ENCODE measurements at places on chromosomes 13 and 19.
A peak's percentile ranks its signal among the peaks of the same experiment; 100 is the strongest.

GRCh38 chr19:11570039-11570462 lies 7.4 kb downstream of the ACP5 start:
- DNase-seq = no peak

GRCh38 chr19:29277102-29277501 lies 64.2 kb upstream of the UQCRFS1 start:
- DNase-seq = peak; percentile 26

GRCh38 chr19:34974646-34975045 lies 10.6 kb upstream of the ZNF792 start:
- DNase-seq = no peak

DNA sequence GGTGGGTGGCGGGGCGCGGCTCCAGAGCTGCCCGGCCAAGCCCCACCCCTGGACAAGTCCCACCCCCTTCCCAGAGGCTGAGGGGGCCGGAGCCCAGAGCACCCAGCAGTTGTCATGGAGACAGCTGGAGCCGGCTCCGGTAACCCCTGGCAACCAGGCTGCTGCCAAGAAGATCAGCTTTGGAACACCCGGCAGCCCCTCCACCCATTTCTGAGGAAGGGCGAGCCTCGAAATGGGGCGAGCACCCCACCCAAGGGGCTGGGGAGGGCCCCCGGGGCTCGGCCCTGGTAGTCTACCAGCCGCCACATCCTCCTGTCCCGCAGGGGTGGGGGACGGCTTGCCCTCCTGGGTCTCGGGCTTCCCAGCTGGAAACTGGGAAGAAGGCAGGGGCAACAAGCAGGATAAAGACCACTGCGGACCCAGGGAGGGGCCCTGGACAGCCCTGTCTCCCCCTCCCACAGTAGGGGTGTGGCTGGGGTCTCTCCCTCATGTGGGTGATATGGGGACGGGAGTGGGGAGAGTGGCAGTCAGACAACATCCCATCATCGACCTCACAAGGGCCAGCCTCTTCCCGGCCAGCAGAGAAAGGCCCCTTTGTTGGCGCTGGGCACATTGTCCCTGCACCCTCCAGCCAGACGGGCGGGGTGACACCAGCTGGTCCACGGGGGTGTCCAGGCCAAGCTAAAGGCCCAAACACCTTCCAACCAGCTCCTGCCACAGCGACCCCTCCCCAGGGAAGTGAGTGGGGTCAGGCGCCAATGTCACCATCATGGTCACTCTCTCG lies 1.5 kb downstream of the CERS1 start:
- peak; percentile 47 for DNase-seq

DNA sequence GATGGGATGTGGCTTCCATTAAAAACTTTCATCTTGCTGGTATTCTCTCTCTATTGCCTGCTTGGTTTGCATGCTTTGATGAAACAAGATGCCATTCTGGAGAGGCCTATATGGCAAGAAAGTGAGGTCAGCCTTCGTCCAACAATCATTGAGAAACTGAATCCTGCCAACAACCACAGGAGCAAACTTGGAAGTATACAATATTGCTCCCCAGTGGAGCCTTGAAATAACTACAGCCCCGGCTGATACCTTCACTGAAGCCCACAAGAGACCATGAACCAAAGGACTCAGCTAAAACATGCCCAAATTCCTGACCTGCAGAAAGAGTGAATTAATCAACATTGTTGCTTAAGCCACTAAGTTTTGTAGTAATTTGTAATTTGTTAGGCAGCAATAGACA lies 82.5 kb upstream of the FGF14 start:
- DNase-seq = no peak

DNA sequence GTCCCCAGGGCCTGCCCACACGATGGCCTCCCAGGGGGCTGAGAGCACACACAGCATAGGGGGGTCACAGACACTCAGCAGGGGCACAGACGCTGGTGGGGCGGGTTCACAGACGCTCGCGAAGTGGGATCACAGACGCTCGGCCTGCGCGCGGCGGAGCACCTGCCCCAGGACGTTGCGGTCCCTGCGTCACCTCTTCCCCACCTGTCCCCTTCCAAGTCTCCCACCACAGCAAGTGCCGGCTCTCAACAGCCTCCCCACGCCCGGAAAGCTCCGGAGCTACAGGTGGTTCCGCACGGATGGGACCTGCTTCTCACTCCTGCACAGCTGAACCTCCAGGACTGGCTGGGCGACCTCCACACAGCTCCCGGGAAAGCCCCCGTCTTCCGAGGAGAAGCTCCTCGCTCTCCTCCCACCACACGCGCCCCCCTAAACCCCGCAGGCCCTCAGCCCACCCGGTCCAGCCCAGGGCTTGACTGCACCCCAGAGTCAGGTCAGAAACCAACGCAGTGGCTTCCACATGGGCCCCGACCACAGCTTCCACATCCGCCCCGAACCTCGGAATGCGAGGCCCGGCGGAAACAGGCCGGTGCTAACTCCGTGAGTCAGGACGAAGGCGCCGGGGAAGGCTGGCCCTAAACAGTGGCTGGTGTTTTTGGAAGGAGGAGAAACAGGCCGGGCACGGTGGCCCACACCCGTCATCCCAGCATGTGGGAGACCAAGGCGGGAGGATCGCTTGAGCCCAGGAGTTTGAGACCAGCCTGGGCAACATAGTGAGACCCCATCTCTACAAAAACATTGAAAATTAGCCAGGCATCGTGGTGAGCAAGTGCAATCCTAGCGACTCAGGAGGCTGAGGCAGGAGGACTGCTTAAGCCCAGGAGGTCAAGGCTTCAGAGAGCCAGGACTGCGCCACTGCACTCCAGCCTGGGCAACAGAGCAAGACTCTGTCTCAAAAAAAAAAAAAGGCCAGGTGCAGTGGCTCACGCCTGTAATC lies 16.5 kb downstream of the BTBD2 start:
- DNase-seq = no peak

GRCh38 chr19:55801416-55801815 lies 30.4 kb downstream of the NLRP11 start:
- no peak for DNase-seq

GRCh38 chr13:77760893-77761292 lies 63.4 kb downstream of the SLAIN1 start:
- no peak for DNase-seq

DNA sequence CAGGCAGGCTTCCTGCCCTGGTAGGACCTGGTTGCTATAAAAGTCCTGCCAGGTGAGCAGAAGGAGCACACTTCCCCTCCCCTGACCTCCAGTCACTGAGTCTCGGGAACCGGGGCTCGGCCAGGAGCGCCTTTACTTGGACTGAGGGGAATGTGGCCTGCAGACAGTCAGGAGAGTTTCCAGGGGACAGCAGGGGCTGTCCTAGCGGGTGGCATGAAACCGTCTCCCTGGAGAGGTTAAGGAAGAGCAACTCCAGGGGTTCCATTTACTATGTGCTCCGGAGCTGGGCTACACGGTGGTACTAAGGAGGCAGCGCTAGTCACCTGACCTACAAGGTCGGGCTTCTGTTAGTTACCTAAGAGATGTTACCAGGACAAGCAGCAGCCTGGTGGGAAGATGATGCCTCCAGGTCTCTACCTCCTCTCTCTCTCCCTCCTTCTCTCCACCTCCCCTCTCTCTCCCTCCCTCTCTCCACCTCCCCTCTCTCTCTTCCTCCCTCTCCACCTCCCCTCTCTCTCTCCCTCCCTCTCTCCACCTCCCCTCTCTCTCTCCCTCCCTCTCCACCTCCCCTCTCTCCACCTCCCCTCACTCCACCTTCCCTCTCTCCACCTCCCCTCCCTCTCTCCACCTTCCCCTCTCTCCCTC lies 4.1 kb upstream of the CNOT3 start:
- peak; percentile 60 for DNase-seq

DNA sequence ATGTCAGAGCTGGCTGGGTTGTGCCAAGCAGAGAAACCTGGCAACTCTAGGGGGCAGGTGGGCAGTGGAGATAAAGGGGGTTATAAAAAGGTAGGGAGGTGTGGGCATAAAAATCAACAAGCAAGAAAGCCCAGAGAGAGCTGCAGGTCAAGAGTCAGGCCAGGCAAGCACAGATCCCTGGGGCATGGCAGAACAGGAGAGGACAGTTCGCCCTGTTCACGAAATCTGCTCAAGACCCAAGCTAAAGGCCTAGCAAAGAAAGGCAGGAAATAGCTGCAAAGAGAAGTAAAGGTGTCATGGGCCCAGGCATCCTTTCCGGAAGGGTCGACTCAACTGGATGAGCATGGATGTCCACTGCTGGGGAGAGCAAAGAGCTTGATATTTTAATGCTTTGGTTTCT lies 3.4 kb downstream of the MBNL2 start:
- no peak for DNase-seq

DNA sequence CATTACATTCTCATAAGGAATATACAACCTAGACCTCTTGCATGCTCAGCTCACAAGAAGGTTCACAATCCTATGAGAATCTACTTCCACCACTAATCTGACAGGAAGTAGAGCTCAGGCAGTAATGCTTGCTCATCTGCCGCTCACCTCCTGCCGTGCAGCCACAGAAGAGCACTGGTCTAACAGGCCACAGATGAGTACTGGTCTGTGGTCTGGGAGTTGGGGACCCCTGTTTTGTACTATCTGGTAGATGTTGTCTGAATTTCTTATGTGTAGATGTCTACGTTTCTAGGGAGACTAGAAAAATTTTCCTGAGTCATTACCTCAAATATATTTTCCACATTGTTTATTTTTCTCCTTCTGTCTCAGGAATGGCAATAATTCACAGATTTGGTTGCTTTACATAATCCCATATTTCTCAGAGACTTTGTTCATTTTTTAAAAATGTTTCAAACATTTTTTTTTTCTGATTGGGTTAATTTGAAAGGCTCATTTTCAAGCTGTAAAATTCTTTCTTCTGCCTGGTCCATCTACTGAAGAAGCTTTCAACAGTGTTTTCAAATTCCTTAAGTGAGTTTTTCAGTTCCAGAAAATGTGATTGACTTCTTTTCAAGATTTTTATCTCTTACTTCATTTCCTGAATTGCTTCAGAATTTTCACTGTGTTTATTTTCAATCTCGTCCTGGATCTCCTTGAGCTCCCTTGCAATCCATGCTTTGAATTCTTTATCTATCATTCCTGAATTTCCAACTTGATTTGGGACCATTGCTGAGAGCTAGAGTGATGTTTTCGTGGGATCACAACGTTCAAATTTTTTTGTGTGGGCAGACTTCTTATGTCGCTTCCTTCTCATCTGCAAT lies 1322.2 kb downstream of the PCDH9 start:
- no peak for DNase-seq

DNA sequence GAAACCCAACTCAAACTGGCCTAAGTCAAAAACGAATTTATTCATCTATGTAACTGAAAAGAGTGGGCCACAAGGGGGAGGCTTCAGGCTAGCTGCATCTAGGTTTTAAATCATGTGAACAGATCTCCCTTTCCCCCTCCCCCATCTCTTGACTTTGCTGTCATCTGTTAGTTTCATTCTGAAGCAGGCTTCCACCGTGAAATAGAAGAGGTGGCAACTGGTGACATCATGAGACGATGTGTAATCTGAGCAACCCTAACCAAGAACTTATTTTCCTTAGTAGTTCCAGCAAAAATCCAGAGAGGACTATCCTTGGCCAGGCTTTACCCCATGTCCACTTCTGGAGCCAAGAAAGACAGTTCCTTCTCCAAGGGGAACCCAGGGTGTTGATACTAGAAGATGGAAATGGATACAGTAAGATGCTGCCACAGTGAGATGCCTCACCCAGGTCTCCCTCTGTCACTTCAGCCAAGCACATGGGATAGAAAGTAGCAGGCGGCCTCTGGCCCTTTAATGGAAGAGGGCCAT lies 9.4 kb downstream of the SAMD4B start:
- DNase-seq = no peak

GRCh38 chr13:31807090-31807541 lies 67.8 kb downstream of the RXFP2 start:
- DNase-seq = no peak

DNA sequence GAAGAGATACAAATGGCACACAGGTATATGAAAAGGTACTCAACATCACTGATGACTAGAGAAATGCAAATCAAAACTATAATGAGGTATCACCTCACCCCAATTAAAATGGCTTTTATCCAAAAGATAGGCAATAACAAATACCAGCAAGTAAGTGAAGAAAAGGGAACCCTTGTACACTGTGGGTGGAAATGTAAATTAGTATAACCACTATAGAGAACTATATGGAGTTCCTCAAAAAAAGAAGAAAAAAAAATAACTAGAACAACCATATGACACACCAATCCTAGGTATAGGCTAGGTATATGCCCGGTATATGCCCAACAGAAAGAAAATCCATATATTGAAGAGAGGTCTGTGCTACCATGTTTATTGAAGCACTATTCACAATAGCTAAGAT lies 150.9 kb downstream of the VWA8 start:
- DNase-seq = no peak

- DNase-seq = no peak
These were observed 143.3 kb upstream of the FREM2 start for GRCh38 chr13:38543561-38543960.

GRCh38 chr19:49189259-49189658 lies 31.7 kb downstream of the TRPM4 start:
- DNase-seq = no peak

DNA sequence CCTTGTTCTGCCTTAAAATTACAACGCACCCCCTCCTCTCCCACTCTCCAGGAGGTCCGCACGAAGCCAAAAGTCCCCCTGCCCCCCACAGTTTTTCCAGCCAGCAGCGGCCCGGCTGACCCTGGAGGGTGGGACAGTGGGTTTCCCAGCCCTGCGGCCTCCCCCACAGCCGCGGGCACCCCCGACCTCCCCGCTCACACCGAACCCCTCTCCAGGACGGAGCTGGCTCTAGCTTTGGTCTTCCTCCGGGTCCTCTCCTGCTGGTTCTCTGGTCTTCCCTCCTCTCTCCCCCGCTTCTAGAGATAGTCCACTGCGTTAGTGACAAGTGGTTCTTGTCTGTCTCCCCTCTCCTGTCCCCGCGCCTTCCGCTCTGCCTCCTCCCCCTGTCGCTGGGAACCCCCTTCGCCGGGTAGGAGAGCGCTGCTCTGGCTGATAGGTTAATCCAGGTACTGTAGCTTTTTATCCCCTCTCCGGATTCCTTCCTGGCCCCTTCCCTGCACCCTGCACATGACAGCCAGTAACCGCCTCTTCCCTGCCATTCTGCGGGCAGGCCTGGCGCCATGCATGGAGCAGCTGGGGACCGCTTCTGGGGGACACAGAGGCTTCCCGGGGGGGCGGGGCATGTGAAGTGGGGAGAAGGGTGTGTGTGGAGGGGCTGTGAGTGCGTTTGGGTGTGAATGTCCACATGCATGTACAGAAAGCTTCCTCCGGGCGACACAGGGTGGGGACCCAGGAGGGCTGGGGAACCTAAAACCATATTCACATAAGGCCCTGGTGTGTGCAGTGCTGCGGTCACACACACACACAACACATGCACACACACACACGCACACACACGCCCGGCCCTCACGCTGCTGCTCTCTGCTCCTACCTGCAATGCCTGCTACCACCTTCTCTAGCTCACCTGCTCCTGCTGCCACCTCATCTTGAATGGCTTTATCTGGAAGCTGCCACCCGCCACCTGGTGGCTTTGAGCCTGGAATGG lies 17.2 kb downstream of the PRR36 start:
- no peak for DNase-seq

DNA sequence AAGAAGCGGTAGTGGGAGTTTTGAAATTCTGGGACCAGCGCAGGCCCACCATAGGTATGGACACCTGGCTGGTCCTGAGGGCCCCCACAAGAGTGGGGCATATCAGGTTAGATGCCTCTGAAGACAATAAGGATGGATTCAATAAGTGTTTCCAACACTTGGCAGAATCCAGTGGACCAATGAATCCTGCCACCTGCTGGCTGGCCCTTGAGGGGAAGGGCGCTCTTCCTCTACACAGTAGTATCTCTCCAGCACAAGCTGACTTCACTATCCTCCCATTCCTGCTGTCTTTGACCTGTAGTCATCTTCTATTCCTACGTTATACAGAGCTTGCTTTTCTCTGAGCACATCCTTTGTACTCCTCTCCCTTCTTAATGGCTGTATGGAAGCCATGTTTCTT lies 199.7 kb upstream of the TSHZ3 start:
- no peak for DNase-seq

- DNase-seq = peak; percentile 50
These were observed 44.5 kb upstream of the GTF3A start for GRCh38 chr13:27379694-27380641.
